ENCODE measurements at places on chromosomes 2 and 18.

- DNase-seq, result no peak
Measured at GRCh38 chr2:202006301-202006700, 27.4 kb upstream of the FZD7 start.

GRCh38 chr2:62856228-62857040, 150.9 kb downstream of the EHBP1 start:
- DNase-seq, result no peak

- no peak for DNase-seq
Measured at GRCh38 chr2:133716166-133716565, 147.9 kb upstream of the NCKAP5 start.

- peak; percentile 12 for DNase-seq
Measured at GRCh38 chr2:190277234-190278112, 42.2 kb downstream of the HIBCH start.

DNA sequence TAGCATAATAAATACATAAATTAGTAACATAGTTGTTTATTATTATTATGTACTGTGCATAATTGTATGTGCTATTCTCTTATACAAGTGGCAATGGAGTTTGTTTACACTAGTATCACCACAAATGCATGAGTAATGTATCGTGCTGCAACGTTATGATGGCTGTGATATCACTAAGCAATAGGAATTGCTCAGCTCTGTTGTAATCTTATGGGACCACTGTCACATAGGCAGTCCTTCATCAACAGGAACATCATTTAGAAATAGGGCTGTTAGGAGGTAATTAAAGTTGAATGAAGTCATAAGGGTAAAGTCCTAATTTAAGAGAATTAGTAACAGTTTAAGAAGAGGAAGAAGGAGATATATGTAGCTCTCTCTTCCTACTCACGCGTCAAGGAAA, 33.8 kb downstream of the TEX51 start:
- no peak for DNase-seq
